ENCODE measurements at places on chromosomes 6 and 20.

GRCh38 chr6:36815962-36816735 lies 23.1 kb downstream of the CPNE5 start:
- no peak for DNase-seq

GRCh38 chr6:4806337-4806725 lies 30.1 kb downstream of the CDYL start:
- DNase-seq, result no peak

DNA sequence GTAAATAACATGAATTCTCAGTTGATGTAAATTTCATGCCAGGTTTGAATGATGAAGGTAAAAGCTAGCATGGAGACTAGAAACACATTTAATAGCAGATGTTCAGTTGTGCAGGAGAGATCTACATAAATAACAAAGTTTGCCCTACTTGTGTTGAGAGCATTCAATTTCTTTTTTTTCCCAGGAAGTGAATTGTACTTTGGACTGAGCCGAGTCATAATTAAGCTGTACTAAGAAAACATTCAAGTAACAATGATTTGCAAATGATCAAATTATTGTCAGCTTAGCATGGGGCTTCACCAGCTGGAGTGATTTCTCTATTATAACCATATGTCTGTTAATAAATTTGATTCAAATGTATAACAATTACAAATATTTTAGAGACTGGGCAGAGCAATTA lies 893.5 kb upstream of the MAP3K7 start:
- no peak for DNase-seq

DNA sequence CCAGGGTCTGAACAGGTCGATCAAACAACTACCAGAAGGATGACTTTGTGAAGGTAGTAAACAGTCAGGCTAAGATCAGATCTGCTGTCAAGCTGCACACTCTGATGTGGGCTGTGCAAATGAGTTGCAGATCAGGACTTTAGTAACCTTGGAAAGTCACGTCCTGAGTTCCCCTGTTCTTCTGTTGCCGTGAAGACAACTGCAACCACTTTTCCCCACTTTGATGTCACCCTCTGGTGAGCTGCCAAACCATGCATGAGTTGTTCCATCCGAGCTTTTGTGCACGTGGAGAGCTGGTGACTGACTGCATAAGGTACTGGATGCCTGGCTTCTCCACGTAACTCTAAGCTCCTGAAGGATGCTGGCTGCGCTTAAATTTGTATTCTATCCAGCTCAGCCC lies 111.0 kb downstream of the CD83 start:
- no peak for DNase-seq

- DNase-seq, result no peak
Measured at GRCh38 chr20:23083553-23084220, 2.4 kb downstream of the CD93 start.

- DNase-seq, result no peak
Measured at GRCh38 chr6:139392794-139393193, 18.3 kb upstream of the CITED2 start.

DNA sequence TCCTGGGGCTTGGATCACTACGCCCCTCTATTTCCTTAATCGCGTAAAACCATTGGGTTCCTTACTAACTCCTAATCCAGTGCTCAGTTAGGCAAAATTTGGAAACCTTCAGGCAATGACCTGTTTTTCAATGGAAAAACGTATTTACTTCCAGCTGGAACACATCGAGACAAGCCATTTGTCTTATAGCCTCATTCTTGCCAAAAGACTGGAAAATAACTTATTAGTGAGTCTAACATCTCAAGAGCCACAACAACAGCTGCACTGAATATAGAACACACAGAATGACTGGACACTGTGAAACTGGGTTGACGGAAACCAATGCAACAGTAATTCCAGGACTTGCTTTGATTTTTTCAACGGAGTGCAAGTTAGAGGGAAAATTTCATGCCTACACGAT lies 125.2 kb upstream of the MAP3K7 start:
- DNase-seq, result no peak

- DNase-seq, result no peak
Measured at GRCh38 chr6:90375681-90376439, 79.2 kb upstream of the BACH2 start.

DNA sequence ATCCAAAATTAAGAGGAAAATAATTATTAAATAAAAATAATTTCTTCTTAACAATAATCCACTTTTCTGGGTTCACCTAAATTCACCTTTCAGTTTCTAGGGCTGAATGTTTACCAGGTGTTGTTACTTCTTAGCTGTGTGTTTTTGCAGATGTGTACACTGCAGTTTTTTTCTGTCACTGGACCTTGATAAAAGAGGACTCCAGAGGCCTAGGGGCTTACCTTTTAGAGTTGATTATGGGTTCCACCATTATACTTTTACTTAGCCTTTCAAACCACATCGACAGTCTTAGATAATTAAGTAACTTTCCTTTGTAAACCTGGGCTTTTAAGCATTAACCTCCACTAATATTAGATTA lies 766.5 kb downstream of the BCKDHB start:
- DNase-seq, result no peak

GRCh38 chr20:38727607-38728190 lies 3.4 kb downstream of the SLC32A1 start:
- no peak for DNase-seq

DNA sequence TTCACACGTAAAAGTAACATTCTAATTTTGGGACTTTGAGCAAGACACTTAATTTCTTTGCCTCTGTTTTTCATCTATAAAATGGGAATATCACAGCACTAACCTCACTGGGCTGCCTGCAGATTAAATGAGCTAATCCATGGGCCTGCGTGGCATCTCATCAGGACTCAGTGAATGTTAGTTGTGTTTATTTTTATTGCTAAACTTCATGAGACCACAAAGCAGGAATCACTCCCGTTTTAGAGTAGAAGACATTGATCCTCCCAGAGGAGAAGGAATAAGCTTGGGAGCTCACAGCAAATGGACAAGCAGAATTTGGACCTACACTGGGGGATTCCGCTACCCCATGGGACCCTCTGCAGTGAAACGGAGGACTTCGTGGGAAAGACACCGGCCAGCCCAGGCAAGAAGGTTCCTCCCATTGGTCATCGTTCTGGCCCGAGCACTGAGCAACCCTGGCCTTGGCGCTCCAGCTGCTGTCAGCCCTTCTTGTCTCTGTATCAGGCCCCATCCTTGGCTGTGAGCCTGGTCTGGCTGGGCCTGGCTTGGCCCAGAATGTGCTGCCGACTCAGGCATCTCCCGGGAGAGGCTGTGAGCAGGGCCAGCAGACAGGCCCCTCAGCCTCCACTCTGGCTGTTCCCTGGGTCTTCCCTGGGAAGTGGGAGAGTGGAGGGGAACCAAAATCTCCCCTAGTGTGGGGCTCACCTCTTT lies 79.8 kb downstream of the NFATC2 start:
- DNase-seq, result peak; percentile 31

- DNase-seq, result no peak
Measured at GRCh38 chr6:42569102-42570028, 5.5 kb downstream of the UBR2 start.
